ENCODE measurements at places on chromosomes 5 and 9. TPM values are rescaled to one million over a fixed set of nuclear protein-coding genes. Genes with fewer than 3 reads are reported as not detected.
A peak's percentile ranks its signal among the peaks of the same experiment; 100 is the strongest.

GRCh38 chr9:94668928-94669729 is 29.8 kb upstream of the FBP1 start:
- H3K27me3 ChIP-seq, result no peaks in the 10 kb centered on the region
- H3K4me3 ChIP-seq, result peak overlapping the region; percentile 56
- peak overlapping the region; percentile 56 for H3K27ac ChIP-seq
- DNase-seq, result peak; percentile 76

- H3K27ac ChIP-seq, result no peak overlapping the region
- H3K27me3 ChIP-seq, result no peaks in the 10 kb centered on the region
- peaks cover 31% of the 10 kb centered on the region for H3K4me1 ChIP-seq
- H3K36me3 ChIP-seq, result peaks cover 51% of the 10 kb centered on the region
Observed at GRCh38 chr5:138536665-138537315, 6.2 kb downstream of the ETF1 start.

- DNase-seq, result no peak
- H3K4me3 ChIP-seq, result no peak overlapping the region
- H3K27ac ChIP-seq, result no peak overlapping the region
- no peaks in the 10 kb centered on the region for H3K36me3 ChIP-seq
- peaks cover 28% of the 10 kb centered on the region for H3K27me3 ChIP-seq
Observed at GRCh38 chr9:899440-900184, 58.1 kb downstream of the DMRT1 start.

GRCh38 chr5:56070851-56071465 is 76.2 kb upstream of the IL6ST start:
- DNase-seq, result no peak
- no peak overlapping the region for H3K27ac ChIP-seq
- H3K27me3 ChIP-seq, result no peaks in the 10 kb centered on the region

- H3K27ac ChIP-seq, result no peak overlapping the region
- no peak for DNase-seq
- H3K4me1 ChIP-seq, result peaks cover 29% of the 10 kb centered on the region
- no peak overlapping the region for H3K4me3 ChIP-seq
- no peaks in the 10 kb centered on the region for H3K27me3 ChIP-seq
- H3K36me3 ChIP-seq, result peaks cover 5% of the 10 kb centered on the region
Observed at GRCh38 chr9:71941998-71942567, 30.6 kb downstream of the C9orf85 start.

The THG1L gene
- total RNA-seq, result 20.9 TPM

The KCNIP1 gene
- not detected for total RNA-seq

The HMGCS1 gene
- total RNA-seq, result 152 TPM

DNA sequence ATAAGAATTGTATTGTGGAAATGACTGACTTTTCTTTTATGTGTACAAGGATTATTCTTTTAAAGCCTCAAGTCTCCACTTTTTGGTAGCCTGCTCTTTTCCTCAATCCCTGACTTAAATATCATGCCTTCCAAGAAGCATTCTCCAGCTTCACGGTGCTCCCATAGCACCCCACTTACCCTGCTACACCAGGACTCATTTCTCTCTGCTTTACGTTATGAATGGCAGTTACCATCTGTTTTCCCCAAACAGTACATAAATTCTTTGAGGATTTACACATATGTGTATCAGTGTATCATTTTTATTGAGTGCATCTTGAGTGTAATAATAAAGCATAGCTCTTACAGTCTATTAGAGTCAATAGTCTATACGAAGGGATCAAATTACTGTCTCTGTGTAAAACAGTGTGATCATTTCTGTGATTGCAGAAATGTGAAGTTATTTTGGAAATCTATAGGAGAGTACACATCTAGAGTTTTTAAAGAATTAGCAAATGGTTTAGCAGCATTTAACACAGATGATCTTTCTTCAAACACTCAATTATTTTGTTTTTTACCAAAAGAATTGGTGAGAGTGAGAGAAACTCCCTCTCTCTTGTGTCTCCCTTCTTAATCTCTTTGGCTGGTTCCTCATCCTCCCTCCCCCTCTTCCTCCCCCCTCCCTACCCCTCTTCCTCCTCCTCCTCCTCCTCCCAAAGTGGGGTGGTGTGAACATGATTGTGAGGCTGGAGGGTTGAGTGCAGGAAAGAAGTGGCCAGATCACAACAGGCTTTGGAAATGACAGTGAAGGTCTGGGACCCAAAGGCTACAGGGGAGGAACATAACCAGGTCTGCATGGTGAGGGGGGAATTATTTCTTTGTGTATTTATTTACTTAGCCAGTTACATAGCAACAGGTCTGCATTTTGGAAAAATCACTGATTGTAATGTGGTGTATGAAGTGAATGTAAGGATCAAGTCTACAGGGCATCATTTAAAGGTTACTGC is 27.6 kb upstream of the ECM2 start:
- peaks cover 3% of the 10 kb centered on the region for H3K4me1 ChIP-seq
- no peak for DNase-seq
- H3K36me3 ChIP-seq, result no peaks in the 10 kb centered on the region
- no peak overlapping the region for H3K27ac ChIP-seq
- H3K4me3 ChIP-seq, result no peak overlapping the region

- H3K36me3 ChIP-seq, result no peaks in the 10 kb centered on the region
- H3K4me1 ChIP-seq, result no peaks in the 10 kb centered on the region
- no peak for DNase-seq
- H3K27ac ChIP-seq, result no peak overlapping the region
Observed at GRCh38 chr5:38800515-38800914, 45.3 kb upstream of the OSMR start.

The C9 gene
- not detected for total RNA-seq

GRCh38 chr5:64384765-64385164 is 121.0 kb upstream of the RGS7BP start:
- H3K27me3 ChIP-seq, result no peaks in the 10 kb centered on the region
- H3K4me3 ChIP-seq, result no peak overlapping the region
- H3K36me3 ChIP-seq, result no peaks in the 10 kb centered on the region
- DNase-seq, result peak; percentile 0
- H3K27ac ChIP-seq, result no peak overlapping the region

- H3K27me3 ChIP-seq, result peaks cover 32% of the 10 kb centered on the region
- no peak overlapping the region for H3K27ac ChIP-seq
- no peaks in the 10 kb centered on the region for H3K36me3 ChIP-seq
- H3K4me3 ChIP-seq, result peak overlapping the region; percentile 26
- no peaks in the 10 kb centered on the region for H3K4me1 ChIP-seq
Observed at GRCh38 chr9:132241840-132242620, 80.2 kb downstream of the NTNG2 start.

GRCh38 chr5:98794414-98795080 is 21.1 kb downstream of the RGMB start:
- H3K27me3 ChIP-seq, result no peaks in the 10 kb centered on the region
- no peak overlapping the region for H3K27ac ChIP-seq
- DNase-seq, result no peak
- H3K4me1 ChIP-seq, result 0 out of 2 replicates have a peak, but pooled peaks cover 3% of the 10 kb centered on the region
- H3K36me3 ChIP-seq, result no peaks in the 10 kb centered on the region

DNA sequence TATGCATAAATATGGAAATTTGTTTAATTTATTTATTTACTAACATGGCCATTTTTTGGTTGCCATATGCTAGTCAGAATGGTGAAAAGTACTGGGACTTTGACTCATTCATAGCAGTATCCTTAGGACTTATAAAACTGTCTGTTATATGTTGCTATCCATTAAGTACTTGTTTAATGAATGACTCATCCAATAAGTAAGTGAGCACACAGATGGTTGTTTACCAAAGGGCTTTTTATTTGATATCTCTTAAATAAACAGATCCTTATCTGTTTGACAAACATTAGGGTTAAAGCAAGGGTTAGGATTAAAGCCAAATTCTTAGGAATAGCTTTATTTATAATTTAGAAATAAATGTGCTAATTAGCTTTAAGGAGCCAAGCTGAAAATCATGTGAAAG is 183.4 kb downstream of the FBXO4 start:
- H3K27ac ChIP-seq, result no peak overlapping the region
- no peaks in the 10 kb centered on the region for H3K36me3 ChIP-seq
- no peak for DNase-seq
- no peak overlapping the region for H3K4me3 ChIP-seq
- no peaks in the 10 kb centered on the region for H3K4me1 ChIP-seq

DNA sequence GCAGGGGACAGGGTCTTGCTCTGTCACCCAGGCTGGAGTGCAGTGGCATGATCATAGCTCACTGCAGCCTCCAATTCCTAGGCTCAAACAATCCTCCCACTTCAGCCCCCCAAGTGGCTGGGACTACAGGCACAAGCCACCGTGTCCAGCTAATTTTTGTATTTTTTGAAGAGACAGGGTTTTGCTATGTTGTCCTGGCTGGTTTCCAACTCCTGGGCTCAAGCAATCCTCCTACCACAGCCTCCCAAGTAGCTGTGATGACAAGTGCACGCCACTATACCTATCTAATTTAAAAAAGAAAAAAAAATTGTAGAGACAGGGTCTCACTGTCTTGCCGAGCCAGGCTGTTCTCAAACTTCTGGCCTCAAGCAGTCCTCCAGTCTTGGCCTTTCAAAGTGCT is 31.6 kb upstream of the LECT2 start:
- H3K4me1 ChIP-seq, result no peaks in the 10 kb centered on the region
- no peak for DNase-seq
- no peak overlapping the region for H3K4me3 ChIP-seq
- H3K27ac ChIP-seq, result no peak overlapping the region
- no peaks in the 10 kb centered on the region for H3K36me3 ChIP-seq

DNA sequence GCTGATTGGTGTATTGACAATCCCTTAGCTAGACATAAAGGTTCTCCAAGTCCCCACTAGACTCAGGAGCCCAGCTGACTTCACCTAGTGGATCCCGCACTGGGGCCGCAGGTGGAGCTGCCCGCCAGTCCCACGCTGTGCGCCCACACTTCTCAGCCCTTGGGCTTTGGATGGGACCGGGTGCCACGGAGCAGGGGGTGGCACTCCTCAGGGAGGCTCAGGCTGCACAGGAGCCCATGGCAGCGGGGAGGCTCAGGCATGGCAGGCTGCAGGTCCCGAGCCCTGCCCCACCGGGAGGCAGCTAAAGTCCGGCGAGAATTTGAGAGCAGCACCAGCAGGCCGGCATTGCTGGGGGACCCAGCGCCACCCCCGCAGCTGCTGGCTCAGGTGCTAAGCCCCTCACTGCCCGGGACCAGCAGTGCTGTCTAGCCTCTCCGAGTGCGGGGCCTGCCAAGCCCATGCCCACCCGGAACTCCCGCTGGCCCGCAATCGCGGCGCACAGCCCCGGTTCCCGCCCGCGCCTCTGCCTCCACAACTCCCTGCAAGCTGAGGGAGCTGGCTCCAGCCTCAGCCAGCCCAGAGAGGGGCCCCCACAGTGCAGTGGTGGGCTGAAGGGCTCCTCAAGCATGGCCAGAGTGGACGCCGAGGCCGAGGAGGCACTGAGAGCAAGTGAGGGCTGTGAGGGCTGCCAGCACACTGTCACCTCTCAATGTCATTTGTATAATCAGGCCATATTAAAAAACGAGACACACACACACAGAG is 437.2 kb downstream of the CSNK1G3 start:
- H3K36me3 ChIP-seq, result no peaks in the 10 kb centered on the region
- no peak overlapping the region for H3K4me3 ChIP-seq
- H3K4me1 ChIP-seq, result peaks cover 11% of the 10 kb centered on the region
- DNase-seq, result no peak
- H3K27ac ChIP-seq, result no peak overlapping the region

The HTR4 gene
- not detected for total RNA-seq

- H3K27ac ChIP-seq, result no peak overlapping the region
- H3K4me1 ChIP-seq, result no peaks in the 10 kb centered on the region
- H3K36me3 ChIP-seq, result no peaks in the 10 kb centered on the region
- H3K4me3 ChIP-seq, result no peak overlapping the region
- no peaks in the 10 kb centered on the region for H3K27me3 ChIP-seq
- DNase-seq, result no peak
Observed at GRCh38 chr5:67747096-67747495, 468.5 kb upstream of the PIK3R1 start.

The HSPB3 gene
- not detected for total RNA-seq

DNA sequence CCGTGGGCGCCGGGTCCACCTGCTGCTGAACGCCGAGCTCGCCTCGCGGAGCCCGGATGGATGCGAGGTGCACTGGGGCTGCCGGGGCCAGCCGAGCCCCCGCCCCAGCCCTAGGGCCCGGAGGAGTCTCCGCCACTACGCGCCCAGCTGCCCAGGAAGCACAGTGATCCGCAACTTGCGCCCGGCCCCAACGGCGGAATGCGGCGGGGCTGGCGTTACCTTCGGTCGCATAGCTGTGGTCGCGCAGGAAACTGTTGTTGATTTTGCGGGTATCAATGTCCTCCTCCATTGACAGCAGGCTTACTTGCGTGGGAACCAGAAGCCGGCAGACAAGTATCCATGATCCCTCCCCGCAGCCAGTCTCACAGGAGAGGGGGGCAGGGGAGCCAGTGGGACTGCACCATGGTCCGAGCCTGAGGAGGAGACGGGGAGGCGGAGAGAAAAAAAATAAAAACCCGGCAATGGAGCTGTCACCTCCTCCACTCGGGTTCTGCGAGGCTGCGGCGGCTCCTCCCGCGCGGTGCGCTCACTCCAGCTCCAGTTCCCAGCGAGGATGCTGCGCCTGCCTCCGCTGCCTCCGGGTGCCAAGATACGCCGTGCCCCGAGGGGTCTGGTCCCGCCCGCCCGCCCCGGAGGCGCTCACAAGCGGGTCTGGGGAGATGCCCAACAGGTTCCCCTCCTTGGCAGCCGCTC is 628 bp downstream of the PPP2R2B start:
- no peaks in the 10 kb centered on the region for H3K4me1 ChIP-seq
- DNase-seq, result no peak
- H3K27ac ChIP-seq, result no peak overlapping the region

GRCh38 chr5:1973391-1974013 is 90.8 kb upstream of the IRX4 start:
- no peaks in the 10 kb centered on the region for H3K36me3 ChIP-seq
- peaks cover 71% of the 10 kb centered on the region for H3K27me3 ChIP-seq
- H3K27ac ChIP-seq, result no peak overlapping the region
- DNase-seq, result no peak
- H3K4me3 ChIP-seq, result no peak overlapping the region
